ENCODE measurements at places on chromosomes 13 and 19.
A peak's percentile ranks its signal among the peaks of the same experiment; 100 is the strongest.

DNA sequence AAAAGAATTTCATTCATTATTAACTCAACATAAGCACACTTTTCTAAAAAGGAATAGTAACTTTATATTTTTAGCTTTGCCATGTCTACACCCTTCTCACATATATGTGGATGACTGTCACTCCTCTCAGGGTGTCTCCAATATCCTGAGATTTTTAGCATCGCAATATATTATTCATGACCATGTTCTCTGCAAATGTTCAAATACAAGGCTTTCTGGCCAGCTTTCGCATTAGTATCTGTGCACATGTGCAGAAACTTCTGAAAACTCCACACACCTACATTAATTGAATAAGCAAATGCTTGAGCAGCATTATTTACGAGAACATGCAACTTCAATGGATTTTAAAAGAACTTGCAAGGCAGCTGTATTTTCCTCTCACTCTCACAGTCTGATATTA is 334.8 kb downstream of the PCDH9 start:
- DNase-seq = no peak

GRCh38 chr19:4327877-4328242 is 10.8 kb downstream of the STAP2 start:
- DNase-seq = no peak

GRCh38 chr13:44818428-44818827 is 170.8 kb downstream of the NUFIP1 start:
- DNase-seq = no peak

- DNase-seq = no peak
Measured at GRCh38 chr19:7540761-7541474, 5.4 kb downstream of the PNPLA6 start.

- no peak for DNase-seq
Measured at GRCh38 chr19:18340990-18341868, 831 bp downstream of the PGPEP1 start.

DNA sequence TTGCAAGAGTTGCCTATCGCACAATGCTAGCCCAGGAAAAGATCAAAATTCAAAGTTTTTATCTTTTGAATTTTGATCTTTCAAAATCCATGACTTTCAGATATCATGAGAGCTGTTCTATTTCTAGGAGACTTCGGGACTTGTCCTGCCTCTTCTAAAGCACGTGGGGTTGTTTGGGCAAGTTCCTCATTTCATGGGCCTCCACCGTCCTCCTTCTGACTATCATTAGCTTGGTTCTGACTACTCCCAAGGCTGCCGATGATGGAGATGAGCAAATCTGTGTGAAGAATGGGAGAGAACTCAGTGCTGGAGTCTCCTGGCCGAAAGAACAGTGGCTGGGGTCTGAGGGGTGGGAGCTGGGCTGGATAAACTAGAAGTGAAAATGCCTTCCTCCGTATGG is 86.5 kb downstream of the COL4A1 start:
- no peak for DNase-seq

DNA sequence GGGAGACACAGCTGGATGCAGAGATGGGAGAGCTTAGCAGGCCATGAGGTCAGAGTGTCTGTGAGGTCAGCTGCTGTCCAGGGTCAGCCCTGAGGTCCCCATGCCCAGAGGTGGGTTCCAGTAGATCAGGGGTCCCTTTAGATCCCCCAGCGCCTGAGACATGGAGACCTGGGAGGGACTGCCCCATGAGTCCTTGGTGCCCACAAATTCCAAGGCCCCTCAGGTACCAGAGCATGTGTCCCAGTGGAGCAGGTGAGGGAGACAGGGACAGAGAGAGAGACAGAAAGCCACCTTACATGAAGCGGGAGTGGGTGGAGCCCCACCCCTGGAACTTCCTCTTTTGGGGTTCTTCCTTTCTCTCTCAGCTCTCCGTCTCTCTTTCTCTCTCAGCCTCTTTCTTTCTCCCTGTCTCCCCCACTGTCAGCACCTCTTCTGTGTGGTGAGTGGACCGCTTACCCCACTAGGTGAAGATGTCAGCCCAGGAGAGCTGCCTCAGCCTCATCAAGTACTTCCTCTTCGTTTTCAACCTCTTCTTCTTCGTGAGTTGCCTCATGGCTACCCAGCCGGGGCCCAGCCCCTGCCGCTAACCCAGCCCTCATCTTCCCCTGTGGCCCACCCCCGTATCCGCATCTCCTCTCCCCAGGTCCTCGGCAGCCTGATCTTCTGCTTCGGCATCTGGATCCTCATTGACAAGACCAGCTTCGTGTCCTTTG is at the start of gene CD37:
Gene CD37 (plus strand): TSS at position 336 of the 713 bp plus-strand sequence. CDS start 135 bp downstream, at position 471.
- no peak for DNase-seq

- DNase-seq = no peak
Measured at GRCh38 chr13:79385694-79386093, 20.4 kb downstream of the RBM26 start.

DNA sequence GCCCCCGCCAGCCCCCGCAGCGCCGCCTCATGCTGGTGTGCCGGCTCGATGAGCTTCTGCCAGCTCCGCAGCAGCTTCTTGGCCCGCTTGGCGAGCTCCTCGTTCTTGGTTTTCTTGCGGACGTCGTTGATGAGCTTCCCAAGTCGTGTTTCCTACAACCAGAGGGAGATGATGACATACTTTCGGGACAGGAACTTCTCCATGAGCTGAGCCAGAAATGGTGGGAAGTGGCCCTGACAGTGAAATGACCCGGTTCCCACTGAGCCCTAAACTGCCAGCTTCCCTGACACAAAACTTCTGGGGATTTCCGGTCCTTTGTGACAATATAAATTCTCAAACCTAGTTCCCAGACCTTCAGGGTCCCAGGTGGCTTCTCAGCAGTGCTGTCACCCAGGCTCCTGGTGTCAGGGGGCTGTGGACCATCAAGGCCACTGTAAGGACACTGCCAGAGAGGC is 5.3 kb upstream of the SLC35E1 start:
- no peak for DNase-seq

DNA sequence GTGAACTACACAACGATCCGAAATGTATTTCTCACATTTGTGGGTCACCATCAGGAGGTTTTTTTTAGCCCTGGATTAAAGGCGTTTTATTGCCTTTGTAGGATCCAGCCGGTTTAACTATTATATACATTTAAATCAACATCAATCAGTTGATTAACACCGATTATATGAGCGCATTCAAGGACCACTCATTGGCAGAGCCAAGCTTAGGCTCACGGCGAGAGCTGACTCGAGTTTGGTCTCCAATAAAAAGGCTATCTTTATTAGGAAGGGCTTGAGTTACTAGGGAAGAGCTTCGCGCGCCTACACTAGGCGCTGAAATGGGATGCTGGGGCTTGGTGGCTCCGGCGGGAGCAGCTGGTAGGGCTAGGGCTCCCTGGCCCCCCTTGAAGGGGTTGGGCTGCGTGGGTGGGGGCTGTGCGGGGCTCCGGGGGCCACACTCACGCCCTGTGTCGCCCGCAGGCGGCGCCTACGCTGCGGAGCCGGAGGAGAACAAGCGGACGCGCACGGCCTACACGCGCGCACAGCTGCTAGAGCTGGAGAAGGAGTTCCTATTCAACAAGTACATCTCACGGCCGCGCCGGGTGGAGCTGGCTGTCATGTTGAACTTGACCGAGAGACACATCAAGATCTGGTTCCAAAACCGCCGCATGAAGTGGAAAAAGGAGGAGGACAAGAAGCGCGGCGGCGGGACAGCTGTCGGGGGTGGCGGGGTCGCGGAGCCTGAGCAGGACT is 4.2 kb downstream of the PDX1 start:
- no peak for DNase-seq

GRCh38 chr13:51822106-51822815 is 18.3 kb upstream of the DHRS12 start:
- DNase-seq = no peak

DNA sequence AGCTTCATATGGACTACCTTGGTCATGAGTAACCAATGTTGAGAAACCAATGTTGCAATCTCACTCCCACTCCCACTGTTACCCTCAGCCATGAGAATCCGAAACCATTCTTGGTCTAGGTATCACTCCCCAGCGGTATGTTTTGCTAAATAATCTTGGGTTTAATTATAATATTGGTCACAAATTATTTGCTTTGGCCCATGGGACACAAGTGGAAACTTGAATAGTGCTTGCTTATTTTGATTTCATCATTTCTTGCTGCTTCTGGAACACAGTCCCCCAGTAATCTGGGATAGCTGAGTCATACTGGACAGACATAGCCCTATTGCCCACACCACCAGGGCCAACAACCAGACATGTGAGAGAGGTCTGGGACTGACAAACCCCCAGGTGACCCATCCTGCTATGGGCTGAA is 171.6 kb upstream of the IPO5 start:
- no peak for DNase-seq

DNA sequence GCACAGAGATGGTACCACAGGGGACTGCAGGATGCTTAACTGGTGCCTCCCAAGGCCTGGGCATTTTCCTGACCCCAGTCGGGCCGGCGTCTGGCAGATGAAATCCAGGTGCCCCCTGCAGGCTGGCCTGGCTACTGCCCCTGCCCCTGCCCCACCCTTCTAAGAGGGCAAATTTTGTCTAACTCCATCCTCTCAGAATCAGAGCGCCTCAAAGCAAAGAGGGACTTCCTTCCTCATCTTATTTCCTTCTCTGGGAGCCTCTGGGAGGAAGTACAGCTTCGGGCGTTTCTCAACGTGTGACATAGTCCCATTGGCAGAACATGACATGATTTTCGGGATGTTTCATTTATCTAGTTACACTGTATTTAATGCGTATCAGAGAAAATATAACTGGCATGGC is 2.7 kb downstream of the PRKACA start:
- DNase-seq = no peak

DNA sequence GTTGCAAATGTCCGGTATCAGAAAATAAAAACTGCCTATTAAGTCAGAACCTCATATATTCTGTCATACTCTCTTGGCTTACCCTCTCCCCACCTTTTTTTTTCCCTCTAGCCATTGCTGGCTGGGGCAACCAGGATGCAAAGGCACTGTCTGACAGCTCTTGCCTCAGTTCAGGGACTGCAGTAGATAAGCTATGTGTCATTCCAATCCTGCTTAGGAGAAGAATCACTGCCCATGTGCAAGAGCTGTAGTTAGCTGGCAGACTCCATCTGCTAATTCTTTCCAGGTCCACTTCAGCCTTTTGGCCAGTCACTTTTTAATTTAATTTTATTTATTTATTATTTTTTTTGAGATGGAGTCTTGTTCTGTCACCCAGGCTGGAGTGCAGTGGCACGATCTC is 895.6 kb upstream of the SLC10A2 start:
- DNase-seq = no peak

DNA sequence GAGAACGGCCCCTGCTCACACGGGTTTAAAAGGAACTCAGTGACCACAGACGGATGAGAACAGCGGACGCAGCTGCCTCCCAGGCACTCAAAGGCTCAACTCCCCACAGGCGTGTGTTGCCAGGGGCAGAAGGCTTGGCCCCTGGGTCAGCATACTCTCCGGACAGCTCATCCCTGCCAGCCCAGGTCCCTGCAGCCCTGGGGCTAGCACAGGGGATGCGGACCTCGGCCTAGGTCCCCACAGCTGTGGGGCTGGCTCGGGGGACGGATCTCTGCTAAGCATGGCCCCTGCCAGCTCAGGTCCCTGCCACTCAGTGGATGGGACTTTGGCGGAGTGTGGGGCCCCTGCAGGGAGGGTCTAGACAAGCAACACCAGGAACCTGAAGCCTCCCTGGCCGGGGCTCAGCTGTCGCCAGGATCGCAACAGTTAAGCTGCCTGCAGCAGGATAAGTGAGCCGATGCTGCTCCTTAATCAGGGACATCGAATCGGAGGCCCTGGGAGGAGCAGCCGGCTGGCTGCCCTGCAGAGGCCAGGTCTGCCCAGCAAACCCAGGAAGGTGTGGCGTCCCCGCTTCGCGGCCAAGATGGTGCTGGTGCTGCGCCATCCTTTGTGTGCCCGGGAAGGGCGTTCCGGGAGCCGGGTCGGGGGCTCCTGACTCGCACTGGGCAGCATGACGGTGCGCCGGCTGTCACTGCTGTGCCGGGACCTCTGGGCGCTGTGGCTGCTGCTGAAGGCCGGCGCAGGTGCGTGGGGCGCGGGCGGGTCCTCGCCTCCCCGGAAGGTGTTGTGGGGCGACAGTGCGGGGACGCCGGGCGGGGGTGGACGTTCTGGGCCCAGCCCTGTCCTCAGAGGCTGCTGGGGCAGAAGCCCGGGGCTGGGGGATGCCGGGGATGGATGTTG is 32.5 kb downstream of the MCF2L start:
- DNase-seq = peak; percentile 82

DNA sequence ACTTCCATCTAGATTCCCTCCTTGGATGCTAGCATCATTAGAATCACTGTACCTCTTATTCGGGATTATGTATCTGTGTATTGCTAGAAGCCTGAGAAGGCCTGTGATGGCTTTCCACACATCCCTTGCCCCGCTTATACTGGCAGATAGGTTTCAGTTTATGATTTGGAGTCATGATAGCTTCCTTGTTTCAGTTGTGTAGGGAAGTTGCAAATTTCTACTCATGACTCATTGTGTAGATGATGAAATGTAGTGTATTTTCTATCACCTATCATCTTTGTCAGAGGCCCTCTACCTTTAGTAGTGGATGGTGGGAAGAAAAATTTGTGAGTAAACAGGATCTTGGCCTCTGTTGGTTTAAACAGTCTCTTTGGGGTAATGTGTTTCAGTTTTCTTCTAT is 165.2 kb downstream of the GGACT start:
- DNase-seq = no peak

GRCh38 chr13:78659732-78660494 is 958 bp upstream of the OBI1 start:
- no peak for DNase-seq

DNA sequence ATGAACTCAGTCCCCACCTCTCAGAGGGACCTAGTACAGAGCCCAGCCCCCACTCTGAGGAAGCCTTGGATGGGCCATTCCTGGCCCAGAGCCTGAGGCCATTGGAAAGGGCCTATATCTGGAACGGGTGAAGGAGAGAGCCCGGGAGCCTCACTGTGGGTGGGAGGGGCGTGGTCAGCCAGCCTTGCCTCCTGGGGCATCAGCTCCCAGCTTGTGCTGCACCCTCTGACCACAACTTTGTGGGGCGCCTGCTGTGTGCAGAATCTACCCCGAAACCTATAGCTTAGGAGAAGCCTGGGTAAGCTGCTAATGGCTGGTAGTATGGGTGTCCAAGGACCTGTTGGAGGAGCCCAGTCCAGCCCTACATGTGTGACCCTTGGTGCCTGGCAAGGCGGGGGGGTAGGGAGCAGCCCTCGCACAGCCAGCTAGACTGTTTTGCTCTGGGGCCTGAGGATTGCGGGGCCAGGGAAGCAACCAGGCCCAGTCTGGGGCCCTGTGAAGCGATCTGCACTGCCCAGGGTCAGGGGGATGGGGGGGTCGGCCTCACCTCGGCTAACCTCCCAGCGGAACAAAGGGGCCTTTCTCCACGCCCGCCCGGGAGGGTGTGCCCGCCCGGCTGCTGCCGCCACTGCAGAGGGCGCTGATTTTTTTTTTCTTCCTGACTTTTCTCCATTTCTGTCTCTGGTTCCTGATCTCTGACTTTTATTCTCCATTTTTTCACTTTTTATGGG is 42.3 kb downstream of the LYL1 start:
- DNase-seq = no peak

GRCh38 chr13:73696271-73696670 is 437.9 kb downstream of the KLF12 start:
- no peak for DNase-seq

GRCh38 chr13:49627831-49628652 is at the start of gene ARL11:
ARL11 (plus strand) TSS chr13:49628507; CDS start chr13:49630448, 1,941 bp downstream.
- no peak for DNase-seq

GRCh38 chr13:79312340-79312855 is 93.7 kb downstream of the RBM26 start:
- DNase-seq = no peak

- no peak for DNase-seq
Measured at GRCh38 chr13:67792151-67792676, 562.1 kb upstream of the PCDH9 start.

- no peak for DNase-seq
Measured at GRCh38 chr13:101858860-101859259, 406.4 kb downstream of the ITGBL1 start.

Measured in type B pancreatic cell (in vitro differentiated cells).